H1 (cell line): ENCODE measurements at places on chromosomes 5 and 9. TPM values are rescaled to one million over a fixed set of nuclear protein-coding genes. Genes with fewer than 3 reads are reported as not detected.

- no peaks in the 10 kb centered on the region for H3K36me3 ChIP-seq
- no peaks in the 10 kb centered on the region for H3K4me1 ChIP-seq
- no peaks in the 10 kb centered on the region for H3K27me3 ChIP-seq
- H3K4me3 ChIP-seq, result no peak overlapping the region
- DNase-seq, result no peak
These were observed 5.3 kb downstream of the TXNDC15 start for GRCh38 chr5:134879456-134879855.

- H3K4me3 ChIP-seq, result no peak overlapping the region
- H3K27me3 ChIP-seq, result no peaks in the 10 kb centered on the region
- DNase-seq, result no peak
- no peaks in the 10 kb centered on the region; the same call in 1 of the 2 replicates for H3K4me1 ChIP-seq
- no peaks in the 10 kb centered on the region for H3K36me3 ChIP-seq
These were observed 92.0 kb downstream of the OTULIN start for GRCh38 chr5:14756478-14756877.

DNA sequence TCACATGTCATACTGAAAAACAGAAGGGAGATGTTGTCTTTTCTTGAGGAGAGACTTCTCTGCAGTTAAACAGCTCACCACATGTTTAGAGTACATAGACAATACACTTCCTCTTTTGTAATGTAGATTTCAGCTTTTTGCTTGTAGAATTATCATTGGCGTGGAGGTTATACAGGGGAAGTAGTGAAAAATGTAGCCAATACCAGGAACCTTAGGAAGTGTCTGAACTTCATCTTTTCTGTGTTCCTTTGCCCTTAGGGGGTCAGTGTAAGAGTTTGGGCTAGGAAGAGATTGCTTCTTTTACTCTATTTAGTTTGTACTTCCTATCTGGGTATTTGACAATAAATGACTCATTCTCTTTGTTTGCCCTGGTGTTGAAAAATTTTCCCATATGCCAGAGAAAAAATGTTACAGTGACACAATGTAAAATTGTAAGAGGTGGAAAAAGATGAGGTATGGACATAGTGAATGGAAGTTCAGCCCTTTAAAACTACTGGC, 21.0 kb upstream of the CDKN2B start:
- no peaks in the 10 kb centered on the region for H3K27me3 ChIP-seq
- DNase-seq, result no peak

GRCh38 chr9:26157411-26157810, 479.2 kb upstream of the TUSC1 start:
- no peaks in the 10 kb centered on the region for H3K27me3 ChIP-seq
- DNase-seq, result no peak
- no peak overlapping the region for H3K27ac ChIP-seq
- no peaks in the 10 kb centered on the region for H3K36me3 ChIP-seq

The CCDC192 gene
- 0.61 and 0.63 TPM in 2 replicates for total RNA-seq
